GM13976 (cell line): ENCODE measurements at places on chromosomes 12 and 14.

DNA sequence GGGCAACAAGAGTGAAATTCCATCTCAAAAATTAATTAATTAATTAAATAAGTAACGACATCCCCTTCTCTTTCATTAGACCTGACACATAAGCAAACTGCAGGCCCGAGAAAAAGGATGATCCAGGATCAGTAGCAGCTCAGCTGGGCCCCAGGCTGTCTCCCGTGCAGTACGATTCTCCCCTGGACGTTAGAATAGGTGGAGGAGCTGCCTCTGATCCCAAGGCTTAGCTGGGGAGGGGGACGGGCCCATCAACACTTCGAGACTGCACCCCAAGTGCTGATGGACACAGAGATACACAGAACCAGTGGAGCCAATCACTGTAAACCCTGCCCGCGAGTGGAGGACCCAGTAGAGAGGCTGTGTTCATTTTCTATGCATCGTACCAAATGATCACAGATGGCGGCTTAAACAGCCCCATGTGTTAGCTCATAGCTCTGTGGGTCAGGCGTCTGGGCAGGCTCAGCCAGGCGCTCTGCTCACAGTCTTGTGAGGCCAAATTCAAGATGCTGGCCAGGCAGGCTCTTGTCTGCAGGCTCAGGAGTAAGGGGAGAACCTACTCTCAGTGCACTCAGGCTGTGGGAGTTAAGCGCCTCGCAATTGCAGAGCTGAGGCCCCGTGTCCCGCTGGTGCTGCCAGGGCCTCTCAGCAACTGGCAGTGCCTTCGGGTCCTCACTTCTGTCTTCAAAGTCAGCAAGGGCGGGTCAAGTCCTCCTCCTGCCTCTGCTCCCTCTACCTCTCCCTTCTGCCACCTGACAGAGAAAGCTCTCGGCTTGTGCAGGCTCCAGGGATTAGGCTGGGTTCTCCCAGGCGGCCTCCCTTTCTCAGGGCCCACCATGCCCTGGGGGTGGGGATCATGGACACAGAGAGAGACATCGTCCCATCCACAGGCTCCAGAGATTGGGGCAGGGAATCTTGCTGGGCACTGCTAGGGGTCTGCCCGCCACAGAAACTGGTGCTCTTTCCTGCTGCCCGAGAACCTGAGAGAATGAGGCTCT, 26.4 kb downstream of the RIMBP2 start:
- DNase-seq, result no peak

DNA sequence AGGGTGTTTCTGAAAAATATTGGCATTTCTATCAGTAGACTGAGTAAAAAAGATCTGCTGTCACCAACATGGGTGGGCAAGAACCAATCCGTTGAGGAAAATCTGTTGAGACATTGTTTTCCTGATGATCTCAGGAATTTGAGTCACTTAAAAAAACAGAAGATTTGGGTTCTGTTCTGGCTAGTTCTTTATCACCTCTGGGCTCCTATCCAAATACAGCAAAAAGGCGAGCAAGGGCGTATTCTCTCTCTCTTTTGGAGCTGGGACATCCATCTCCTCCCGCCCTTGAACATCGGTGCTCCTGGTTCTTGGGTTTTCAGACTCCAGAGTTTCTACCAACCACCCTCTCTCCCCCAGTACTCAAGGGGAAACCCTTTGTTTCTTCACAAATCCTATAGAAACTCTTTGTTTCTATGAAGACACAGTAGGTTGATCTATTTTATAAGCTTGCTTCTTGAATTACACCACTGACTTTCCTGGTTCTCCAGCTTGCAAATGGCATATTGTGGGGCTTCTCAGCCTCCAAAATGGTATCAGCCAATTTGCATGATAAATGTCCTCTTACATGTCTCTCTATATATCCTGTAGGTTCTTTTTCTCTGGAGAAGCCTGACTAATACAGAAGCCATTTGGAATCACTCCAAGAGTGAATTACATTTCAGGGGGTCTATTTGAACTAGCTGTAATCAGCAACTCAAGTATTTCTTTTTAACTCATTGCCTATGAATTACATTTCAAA, 263.9 kb upstream of the TMTC1 start:
- no peak for DNase-seq

DNA sequence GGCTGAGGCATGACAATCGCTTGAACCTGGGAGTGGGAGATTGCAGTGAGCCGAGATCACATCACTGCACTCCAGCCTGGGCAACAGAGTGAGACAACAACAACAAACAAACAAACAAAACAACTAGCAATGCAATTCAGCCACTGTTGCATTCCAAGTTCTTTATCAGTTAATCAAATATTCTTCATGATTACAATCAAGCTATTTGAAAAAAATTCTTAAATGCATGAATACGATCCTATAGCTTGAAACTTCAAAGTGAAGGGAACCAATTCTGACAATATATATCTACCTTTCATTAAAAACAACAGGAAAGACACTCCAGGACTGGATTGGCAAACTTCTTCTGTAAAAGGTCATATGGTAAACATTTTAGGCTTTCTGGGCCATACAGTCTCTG, 31.3 kb upstream of the OTX2 start:
- no peak for DNase-seq

GRCh38 chr12:77442633-77443032, 377.3 kb upstream of the E2F7 start:
- no peak for DNase-seq

DNA sequence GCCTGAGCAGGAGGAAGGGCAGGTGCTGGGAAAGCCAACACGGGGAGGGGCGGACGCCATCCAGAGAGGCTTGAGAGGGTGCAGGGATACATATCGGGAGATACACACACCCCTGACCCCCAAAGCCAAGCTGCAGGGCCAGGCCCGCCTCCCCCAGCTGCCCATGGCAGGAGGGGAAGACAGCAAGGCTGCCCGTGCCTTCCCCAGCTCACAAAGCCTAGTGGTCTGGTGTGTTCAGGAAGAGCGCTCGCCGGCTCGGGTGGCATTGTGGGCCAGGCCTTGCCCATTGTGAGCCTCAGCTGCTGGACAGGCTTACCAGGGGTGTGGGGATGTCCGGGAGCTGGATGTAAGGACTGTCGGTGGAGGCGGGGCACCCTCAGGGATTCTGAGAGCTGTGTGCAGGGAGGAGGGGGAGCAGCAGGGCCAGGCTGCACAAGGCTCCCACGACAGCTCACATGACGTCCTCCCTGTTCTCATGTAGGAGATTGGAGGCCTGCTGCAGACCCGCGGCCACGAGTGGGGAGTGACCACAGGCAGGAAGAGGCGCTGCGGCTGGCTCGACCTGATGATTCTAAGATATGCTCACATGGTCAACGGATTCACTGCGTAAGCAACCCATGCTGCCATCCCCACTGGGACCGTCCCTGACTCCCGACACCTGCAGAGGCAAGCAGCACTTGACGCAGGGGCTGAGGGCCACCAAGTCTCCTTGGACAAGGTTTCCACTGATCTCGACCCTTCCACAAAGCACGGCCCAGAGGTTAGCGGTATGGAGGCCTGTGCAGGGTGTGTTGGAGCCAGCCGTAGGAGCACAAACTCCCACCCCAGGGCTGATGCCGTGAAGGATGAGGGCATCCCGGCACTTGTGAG, 10.1 kb upstream of the SIVA1 start:
- DNase-seq, result no peak

- DNase-seq, result no peak
Measured at GRCh38 chr12:114679942-114680341, 4.0 kb downstream of the TBX3 start.

DNA sequence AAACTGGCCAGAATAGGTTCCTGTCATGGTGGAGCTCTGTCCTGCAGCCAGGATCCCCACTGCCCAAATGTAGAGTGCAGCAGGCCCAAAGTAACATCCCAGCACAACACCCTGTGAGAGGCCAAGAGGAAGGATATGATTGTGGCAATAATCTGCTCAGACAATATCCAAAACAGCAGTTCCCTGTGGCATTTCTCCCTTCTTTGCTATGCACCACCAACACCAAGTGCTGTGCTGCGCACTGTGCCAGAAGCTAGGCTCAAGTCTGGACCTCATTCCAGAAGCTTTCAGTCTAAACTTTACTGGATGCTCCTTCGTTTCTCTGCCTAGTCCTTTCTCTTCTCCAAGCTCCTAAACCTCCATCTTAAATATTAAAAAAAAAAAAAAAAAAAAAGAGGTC, 33.4 kb downstream of the SLC11A2 start:
- no peak for DNase-seq

DNA sequence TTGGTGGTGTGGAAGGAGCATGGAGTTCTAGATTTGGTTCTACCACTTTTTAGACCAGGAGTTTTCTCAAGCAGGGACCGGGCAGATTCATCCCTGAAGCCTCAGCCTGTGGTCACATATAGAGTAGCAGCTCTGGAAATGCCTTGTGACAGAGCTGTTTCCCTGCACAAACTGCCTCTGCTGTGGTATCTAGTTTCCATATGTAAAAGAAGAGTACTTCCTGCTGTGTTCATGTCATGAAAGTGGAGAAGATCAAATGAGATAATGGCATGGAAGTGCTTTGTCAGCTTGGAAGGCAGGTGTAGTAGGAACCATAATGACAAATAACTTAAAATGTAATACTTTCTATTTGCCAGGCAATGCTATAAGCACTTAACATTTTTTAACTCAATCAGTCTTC, 26.1 kb downstream of the OTUB2 start:
- no peak for DNase-seq

DNA sequence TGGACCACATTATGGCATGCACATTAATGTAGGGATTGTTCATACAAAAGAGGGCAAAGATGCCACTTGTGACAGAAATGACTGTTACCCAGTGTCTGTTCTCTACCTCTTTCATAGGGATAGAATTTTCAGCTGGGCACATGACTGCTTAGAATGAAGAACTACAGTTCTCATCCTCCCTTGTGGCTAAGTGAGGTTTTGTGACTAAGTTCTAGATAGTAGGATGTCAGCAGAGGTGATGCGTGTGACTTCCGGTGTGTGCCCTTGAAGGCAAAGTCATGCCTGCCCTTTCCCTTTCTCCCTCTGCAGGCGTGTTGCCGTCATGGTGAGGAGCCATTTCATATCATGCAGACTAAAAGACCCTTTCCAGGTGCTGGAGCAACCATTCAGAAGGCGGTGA, 99.3 kb downstream of the CACNA1C start:
- DNase-seq, result no peak

GRCh38 chr14:62076825-62077605, 314.8 kb downstream of the SNAPC1 start:
- no peak for DNase-seq

DNA sequence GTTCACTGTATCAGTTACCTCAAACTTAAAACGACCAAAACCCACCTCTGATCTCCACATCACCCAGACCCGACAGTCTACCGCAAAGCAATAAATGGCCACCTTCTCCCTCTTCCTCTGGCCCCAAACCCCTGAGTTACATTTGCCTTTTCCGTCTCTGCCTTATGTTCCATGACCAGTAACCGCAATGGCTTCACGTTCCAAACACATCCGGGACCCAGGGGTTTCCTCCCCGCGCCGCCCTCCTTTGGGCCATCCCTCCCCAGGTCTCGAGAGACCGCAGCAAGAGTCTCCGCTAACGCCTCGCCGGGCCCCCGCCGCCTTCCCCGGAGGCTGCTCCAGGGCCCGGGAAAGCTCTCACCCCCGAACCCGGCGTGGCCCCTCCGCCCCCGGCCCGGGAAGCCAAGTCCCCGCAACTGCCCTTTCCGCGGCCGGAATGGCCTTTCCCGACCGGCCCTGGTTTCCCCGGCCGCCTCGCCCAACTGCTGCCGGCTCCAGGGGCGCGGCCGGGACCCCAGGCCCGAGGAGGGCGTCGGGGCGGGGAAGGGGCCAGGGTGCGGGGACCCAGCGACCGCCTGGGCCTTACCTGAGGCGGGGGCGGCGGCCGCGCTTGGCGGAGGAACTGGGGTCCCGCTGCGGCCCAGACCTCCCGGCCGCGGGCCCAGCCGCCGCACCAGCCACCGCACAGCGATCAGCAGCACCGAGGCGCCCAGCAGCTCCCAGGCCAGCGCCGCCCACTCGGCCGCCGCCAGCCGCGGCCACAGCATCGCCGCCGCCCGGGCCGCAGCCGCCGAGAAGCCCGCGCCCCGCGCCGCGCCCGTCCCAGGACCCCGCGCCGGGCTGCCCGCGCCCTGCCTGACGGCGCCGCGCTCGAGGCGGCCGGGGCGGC, at the start of gene ANKLE2:
TSS of gene ANKLE2 (minus strand) at position 801 of the 889 bp plus-strand sequence. CDS start at position 767, 34 bp downstream.
- peak; percentile 82 for DNase-seq
